Mesothelial cell of epicardium (in vitro differentiated cells): ENCODE measurements at places on chromosomes 16 and 17. TPM values are rescaled to one million over a fixed set of nuclear protein-coding genes. Genes with fewer than 3 reads are reported as not detected.

DNA sequence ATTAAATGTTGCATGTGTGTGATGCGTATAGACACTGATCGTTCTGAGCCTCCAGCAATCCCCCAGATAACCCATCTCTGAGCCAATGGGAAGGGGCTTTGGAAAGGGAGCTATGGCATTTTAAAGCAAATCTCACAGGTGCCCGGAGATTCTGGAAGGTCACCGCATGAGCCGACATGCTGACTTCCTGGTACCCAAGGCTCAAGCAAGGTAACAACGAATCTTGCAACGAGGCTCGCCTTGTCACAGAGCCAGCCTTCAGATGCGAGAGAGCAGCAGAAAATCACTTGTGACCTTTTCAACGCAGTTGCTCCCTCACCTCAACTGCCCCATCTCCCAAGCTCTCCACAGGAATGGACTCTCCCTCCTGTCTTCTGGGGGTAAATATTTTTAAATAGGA lies 154.8 kb upstream of the CDH5 start:
- H3K4me1 ChIP-seq, result peaks cover 2% of the 10 kb centered on the region
- peaks cover 10% of the 10 kb centered on the region for H3K27me3 ChIP-seq
- no peak for DNase-seq
- no peak overlapping the region for H3K4me3 ChIP-seq

GRCh38 chr16:76964464-76965154 lies 226.4 kb upstream of the MON1B start:
- H3K27ac ChIP-seq, result no peak overlapping the region
- no peaks in the 10 kb centered on the region for H3K36me3 ChIP-seq
- no peak overlapping the region for H3K4me3 ChIP-seq
- H3K27me3 ChIP-seq, result no peaks in the 10 kb centered on the region
- no peak for DNase-seq
- H3K4me1 ChIP-seq, result no peaks in the 10 kb centered on the region

GRCh38 chr17:35864853-35865252 lies 3.8 kb downstream of the HEATR9 start:
- no peak overlapping the region for H3K4me3 ChIP-seq
- H3K27ac ChIP-seq, result no peak overlapping the region
- peaks cover 7% of the 10 kb centered on the region for H3K36me3 ChIP-seq
- H3K27me3 ChIP-seq, result no peaks in the 10 kb centered on the region
- peaks cover 8% of the 10 kb centered on the region for H3K4me1 ChIP-seq
- DNase-seq, result no peak

- H3K27me3 ChIP-seq, result no peaks in the 10 kb centered on the region
- peaks cover 21% of the 10 kb centered on the region for H3K4me1 ChIP-seq
- no peak overlapping the region for H3K27ac ChIP-seq
- peak; percentile 31 for DNase-seq
- H3K4me3 ChIP-seq, result no peak overlapping the region
These were observed 185.0 kb upstream of the ZNF469 start for GRCh38 chr16:88197481-88198456.

The MPO gene
- not detected in 3 replicates for total RNA-seq

DNA sequence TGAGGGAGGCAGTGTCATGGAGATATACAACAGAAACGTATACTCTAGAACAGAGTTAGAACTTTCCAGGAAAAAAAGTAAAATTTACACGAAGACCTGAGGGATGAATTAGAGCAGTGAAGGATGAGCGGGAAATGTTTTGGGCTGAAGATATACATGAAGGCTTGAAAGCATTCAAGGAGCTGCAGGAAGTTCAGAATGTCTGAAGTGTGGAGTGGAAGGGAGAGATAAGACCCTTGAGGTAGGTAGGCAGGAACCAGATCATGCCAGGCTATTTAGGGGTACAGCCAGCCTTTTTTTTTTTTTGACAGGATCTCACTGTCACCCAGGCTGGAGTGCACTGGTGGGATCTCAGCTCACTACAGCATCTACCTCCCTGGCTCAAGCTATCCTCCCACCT lies 3.2 kb upstream of the NLK start:
- peaks cover 18% of the 10 kb centered on the region for H3K4me1 ChIP-seq
- H3K27me3 ChIP-seq, result peaks cover 3% of the 10 kb centered on the region
- no peaks in the 10 kb centered on the region for H3K36me3 ChIP-seq
- no peak for DNase-seq

- peaks cover 42% of the 10 kb centered on the region for H3K36me3 ChIP-seq
- H3K4me1 ChIP-seq, result peaks cover 6% of the 10 kb centered on the region
- no peak overlapping the region for H3K27ac ChIP-seq
These were observed 41.5 kb downstream of the MYH10 start for GRCh38 chr17:8588877-8589554.

- H3K27me3 ChIP-seq, result no peaks in the 10 kb centered on the region
- peak overlapping the region; percentile 96 for H3K27ac ChIP-seq
- peaks cover 31% of the 10 kb centered on the region for H3K4me1 ChIP-seq
- H3K4me3 ChIP-seq, result peak overlapping the region; percentile 89
- DNase-seq, result no peak
These were observed 1.2 kb downstream of the SIAH1 start for GRCh38 chr16:48383877-48384519.

- no peak overlapping the region for H3K27ac ChIP-seq
- peaks cover 12% of the 10 kb centered on the region for H3K4me1 ChIP-seq
These were observed 14.9 kb downstream of the CEP112 start for GRCh38 chr17:66177048-66177447.

The VPS35 gene
- total RNA-seq, result 99.7 to 115 TPM (median 107 TPM) in 3 replicates

DNA sequence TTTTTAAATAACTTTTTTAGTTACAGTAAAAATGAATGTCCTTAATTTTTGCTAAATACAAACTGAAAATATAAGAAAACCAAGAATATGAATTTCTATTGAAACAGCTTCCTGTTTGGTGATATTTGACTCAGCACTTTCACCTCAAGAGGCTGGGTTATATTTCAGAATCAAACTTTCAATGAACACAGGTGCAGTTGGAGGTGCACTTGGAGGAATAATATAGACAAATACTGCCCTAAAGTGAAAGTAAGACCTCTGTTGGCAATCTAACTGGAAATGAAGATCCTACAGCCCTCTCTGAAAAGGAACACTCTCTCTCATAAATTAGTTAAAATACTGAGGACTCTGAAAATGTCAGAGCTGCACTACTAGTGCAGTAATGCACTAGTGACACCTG lies 106.2 kb downstream of the BRIP1 start:
- H3K27me3 ChIP-seq, result no peaks in the 10 kb centered on the region
- no peak overlapping the region for H3K27ac ChIP-seq
- DNase-seq, result no peak
- peaks cover 13% of the 10 kb centered on the region for H3K4me1 ChIP-seq

The TEX14 gene
- 0.20 to 0.43 TPM (median 0.34 TPM) in 3 replicates for total RNA-seq

The SLC5A11 gene
- 0.22 to 0.32 TPM in 2 of 3 replicates, not detected in the other for total RNA-seq

DNA sequence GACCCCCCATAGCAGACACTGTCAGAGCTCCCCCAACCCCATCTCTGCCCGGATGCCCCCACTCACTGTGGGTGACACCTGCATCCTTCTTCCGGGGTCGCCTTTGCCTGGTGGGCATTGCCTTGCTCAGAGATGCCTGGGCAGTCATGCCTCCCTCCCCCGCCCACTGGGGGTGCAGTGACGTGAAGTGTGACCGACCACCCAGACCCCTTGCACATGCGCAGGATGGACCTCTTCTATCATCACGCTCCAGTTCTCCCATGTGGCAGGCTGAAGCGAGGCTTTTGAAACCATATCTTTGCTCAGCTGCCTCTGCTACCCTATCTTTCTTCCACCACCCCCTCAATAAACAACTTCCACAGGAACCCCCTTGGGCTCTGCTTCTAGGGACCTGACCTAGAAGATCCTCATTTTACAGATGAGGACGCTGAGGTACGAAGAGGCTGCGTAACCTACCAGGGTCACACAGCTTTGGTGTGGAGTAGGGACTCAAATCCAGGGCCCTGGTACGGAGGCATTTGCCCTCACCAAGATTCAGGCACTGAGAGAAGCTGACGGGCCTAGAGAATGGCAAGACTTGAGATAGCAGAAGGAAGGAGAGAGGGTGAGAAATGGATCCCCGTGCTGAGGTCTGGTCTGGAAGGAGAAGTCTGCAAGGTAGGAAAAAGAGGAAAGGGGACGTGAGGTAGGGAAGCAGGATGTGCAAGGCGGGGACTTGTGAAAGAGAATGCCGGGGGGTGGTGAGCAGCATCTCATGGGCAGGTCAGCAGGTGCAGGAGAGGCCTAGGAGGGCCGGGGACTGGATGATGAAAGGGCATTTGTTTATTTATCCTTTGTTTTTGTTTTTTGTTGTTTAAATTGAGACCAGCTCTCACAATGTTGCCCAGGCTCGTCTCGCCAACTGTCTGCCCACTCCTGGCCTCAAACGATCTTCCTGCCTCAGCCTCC lies 14.4 kb downstream of the NLRC5 start:
- H3K27me3 ChIP-seq, result no peaks in the 10 kb centered on the region
- H3K27ac ChIP-seq, result no peak overlapping the region
- H3K4me3 ChIP-seq, result no peak overlapping the region
- H3K4me1 ChIP-seq, result peaks cover 2% of the 10 kb centered on the region
- H3K36me3 ChIP-seq, result no peaks in the 10 kb centered on the region

- H3K27me3 ChIP-seq, result peaks cover 7% of the 10 kb centered on the region
- H3K4me3 ChIP-seq, result no peak overlapping the region
- peak overlapping the region; percentile 18 for H3K27ac ChIP-seq
- H3K4me1 ChIP-seq, result peaks cover 23% of the 10 kb centered on the region
- no peaks in the 10 kb centered on the region for H3K36me3 ChIP-seq
These were observed 49.2 kb upstream of the HS3ST2 start for GRCh38 chr16:22764662-22765327.

The LGALS9 gene
- 4.4 to 4.8 TPM (median 4.6 TPM) in 3 replicates for total RNA-seq
